Stimulated activated naive CD4-positive, alpha-beta T cell (primary cell): ENCODE measurements at places on chromosomes 2 and 18.

GRCh38 chr18:24176727-24177416 is 38.0 kb downstream of the CABYR start:
- no peak for DNase-seq

- no peak for DNase-seq
Observed at GRCh38 chr2:22281033-22281432, 1103.9 kb upstream of the KLHL29 start.

DNA sequence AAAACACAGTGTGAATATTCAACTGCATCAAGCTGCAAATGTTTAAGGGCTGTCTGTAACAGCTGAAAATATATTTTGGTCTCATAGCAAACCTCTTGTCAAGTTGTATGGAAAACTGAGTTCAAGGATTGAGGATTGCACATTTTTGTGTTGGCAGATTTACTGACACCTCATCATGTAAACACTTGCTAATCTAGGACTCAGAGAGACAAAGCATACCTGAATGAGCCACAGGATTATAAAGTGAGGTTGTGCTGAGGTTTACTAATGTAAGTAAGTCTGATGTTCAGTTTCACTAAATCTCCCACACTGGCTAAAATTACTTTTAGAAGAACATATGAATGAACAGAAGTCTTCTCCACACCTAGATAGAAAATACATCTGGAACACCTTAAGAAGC is 1993.1 kb upstream of the CELF4 start:
- DNase-seq = no peak

GRCh38 chr18:38545071-38545470 is 979.5 kb upstream of the CELF4 start:
- DNase-seq = no peak

GRCh38 chr2:42937171-42937875 is 144.9 kb upstream of the HAAO start:
- no peak for DNase-seq

GRCh38 chr2:110804433-110804832 is 72.1 kb downstream of the ACOXL start:
- no peak for DNase-seq

DNA sequence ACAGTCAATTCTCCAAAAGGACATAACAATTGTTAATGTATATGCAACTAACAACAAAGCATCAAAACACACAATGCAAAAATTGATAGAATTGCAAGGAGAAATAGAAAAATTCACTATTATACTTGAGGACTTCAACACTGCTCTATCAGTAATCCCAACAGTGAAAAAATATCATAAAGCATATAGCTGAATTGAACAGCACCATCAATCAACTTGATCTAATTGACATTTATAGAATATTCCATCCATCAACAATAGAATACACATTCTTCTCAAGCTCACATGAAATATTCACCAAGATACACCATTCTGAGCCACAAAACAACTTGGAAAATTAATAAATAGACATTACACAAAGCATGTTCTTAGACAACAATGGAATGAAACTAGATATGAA is 60.1 kb upstream of the ASXL3 start:
- DNase-seq = no peak

GRCh38 chr2:186440506-186440905 is 45.6 kb upstream of the ZC3H15 start:
- no peak for DNase-seq

DNA sequence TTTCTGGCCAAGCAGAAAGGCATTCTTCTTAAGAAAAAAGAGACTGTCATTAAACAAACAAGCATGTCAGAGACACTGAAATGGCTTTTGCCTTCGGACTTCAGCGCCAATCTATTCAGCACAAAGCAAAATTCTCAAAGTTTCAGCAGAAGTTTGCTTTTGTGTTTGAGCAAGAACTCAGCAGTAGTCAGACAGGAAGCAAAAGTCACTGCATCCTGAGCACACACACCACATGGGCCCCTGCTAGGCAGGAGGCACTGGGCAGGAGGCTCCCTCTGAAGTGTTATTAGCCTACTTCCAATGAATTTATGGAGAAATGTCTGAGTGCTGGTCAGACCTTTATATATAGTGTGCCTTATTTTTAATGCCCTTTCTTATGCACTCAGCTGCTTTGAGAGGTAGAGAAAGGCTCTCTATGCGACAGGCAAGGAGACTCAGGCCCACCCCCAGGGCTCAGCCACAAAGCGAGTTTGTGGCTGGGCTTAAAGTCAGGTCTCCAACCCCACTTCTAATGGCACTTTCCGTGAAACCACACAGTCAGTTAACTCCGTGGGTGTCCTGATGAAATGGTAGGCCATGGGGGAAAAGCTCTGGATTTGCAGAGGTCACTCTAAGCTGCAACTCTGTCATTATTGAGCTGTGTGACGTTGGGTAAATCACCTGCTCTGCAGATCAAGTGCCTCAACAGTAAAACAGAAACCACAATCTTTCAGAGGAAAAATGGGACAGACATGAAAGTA is 161.0 kb upstream of the TMEM200C start:
- no peak for DNase-seq

DNA sequence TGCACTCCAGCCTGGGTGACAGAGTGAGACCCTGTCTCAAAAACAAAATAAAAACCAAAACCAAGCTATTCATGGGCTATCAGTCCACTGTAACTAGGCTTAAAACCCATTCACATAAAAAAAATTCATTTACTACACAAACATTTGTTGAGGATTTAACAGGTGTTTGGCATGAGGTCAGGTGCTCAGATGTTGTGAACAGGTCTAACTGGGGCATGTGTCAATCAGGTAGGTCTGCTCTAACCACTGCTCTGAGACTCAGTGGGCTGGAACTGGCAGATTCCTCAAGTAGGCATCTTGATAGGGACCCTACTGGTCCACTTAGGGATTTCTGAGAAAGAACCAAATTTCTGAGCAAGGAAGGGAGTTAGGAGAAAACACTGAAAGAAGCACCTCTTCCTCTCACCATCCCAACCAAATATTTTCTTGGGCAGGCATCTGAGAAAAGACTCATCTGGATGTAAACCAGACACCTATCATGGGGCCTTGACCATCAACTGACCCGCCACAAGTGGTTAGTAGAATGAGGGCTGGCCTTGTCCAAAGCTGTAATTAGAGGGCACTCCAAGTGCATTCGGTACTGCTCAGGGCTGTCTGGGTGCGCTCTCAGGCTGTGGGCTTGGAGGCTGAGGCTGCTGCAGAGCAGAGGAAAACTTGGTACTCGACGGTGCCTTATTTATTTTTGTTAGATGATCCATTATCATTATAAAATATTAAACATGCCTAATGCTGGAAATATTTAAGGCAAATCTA is 33.9 kb downstream of the WIPF1 start:
- no peak for DNase-seq

DNA sequence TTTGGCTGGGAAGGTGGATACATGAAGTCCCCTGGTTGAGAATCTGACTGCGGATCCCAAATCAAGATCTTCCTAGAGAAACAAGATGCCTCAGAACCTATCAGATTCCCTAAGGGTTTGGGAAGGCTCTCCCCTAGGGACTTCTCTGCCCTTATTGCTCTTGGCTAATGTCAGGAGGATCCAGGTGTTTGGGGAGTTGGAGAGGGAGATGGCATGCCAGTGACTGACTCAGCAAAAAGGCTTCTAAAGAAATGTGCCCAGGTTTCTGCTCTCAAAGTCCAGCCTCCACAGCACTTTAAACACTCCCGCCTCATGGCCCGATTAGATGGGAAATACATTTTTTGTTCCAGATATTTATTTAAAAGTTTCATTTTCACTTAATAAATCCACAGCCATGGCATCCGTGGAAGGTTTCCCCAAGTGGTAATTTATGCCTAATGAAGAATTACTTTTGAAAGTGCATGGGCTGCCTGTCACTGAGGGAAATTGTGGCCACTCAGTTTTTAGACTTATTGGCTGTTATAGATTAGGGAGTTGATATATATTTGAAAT is 156.4 kb downstream of the OSR1 start:
- no peak for DNase-seq

- DNase-seq = no peak
Observed at GRCh38 chr2:72094701-72095100, 53.0 kb downstream of the CYP26B1 start.

DNA sequence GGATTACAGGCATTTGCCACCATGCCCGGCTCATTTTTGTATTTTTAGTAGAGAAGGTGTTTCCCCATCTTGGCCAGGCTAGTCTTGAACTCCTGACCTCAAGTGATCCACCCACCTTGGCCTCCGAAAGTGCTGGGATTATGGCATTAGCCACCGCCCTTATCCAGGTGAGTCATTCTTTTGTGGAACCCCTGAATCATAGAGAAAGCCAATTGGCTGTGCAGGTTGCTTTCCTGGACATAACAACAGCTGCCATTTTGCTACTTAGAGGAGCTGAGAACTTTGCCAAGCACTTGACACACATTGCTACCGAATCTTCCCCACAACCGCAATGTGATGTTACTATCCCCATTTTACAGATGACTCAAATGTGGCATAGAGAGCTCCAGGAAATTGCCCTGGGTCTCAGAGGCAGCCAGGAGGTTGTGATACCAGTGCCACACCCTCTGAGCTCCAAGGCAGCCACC is 36.0 kb downstream of the SETBP1 start:
- DNase-seq = no peak

- DNase-seq = no peak
Observed at GRCh38 chr18:26635466-26635865, 87.1 kb upstream of the KCTD1 start.

DNA sequence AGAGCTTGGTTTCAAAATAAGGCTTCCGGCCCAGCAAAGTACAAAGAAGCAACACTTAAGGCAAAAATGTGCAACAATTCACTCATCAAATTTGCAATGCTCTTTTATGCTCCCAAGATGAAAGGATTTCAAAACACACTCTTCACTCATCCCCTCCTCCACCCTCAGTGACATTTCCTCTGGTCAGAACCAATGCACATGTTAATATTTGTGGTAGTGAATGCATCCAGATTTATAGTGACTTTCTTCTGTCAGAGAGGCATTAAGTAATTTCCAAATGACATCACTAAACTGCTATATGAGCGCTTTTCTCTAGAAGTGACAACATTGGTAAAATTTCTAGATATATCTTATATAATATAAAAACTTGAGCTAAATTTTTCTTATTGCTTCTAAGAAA is 800.4 kb downstream of the NRXN1 start:
- no peak for DNase-seq

DNA sequence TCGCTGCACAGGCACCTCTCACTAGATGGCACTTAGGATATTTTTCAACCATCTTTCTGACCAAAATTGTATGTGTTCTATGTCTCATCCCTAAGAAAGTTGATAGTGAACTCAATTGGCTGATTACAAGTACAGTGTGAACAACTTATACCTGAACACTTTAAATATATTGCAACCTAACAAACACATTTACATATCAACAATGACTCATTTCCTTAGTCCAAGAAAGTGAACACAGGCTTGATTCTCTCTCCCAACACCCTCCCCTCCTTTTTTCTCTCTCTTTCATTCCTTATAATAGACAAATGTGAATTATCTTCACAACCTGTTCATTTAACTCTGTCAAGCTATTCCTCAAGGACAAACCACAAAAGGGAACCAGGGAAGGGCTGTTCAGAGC is 192.0 kb downstream of the SLC8A1 start:
- DNase-seq = no peak

GRCh38 chr2:14127765-14128164 is 504.8 kb upstream of the LRATD1 start:
- DNase-seq = no peak

- no peak for DNase-seq
Observed at GRCh38 chr2:38146907-38147307, 71.0 kb upstream of the CYP1B1 start.

- no peak for DNase-seq
Observed at GRCh38 chr2:119574108-119574815, 30.0 kb downstream of the CFAP221 start.

DNA sequence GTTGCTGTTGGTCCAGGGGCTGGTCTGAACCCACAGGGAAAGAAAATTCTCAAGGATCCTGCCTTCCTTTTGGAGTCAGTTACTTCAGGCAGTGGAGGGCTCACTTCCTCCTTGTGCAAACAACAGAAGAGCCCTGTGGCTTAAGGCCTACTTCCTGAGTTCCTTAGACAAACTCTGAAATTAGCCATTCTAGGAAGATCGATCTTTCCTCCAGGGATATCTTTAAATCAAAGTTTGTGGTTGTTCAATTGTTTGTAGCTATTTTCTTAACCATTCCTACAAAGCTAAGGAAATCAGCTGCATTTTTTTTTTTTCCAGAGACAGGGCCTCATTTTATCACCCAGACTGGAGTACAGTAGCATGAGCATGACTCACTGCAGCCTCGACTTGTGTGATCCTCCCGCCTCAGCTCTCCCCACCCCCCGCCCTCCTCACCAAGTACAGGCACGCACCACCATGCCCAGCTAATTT is 156.0 kb downstream of the TANC1 start:
- DNase-seq = no peak

DNA sequence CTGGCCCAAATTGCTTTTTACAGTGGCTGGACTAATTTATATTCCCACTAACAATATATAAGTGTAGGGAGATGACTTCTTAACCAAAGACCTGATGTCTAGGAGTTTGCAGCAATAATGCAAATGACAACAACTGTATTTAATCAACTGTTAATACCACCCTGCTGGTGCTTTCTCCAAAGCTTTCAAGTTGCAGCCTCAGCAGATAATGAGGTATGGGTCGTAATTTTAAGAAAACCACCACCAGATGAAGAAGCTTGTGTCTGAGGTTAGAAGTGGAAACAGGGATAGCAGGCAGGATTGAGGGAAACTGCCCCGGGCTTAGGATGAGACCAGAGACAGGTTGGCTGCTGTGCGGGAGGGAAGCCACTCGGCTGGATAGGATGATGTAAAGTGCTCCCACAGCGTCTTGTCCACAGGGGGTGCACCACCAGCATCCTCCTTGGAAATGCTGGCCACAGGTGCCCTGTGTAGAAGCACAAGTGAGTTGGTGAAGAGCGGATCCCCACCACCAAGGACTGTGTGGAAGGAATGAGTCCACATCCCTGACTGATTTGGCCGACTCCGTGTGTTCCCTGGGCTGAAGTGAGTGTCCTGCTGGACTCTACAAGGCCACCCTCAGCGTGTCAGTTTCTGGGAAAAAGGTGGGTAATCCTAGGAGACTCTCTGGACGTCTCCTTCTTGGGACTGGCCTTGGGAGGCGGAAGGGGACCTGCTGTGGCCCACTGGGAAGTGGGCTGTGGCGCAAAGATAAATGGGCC is 76.1 kb upstream of the SMAD2 start:
- DNase-seq = no peak

DNA sequence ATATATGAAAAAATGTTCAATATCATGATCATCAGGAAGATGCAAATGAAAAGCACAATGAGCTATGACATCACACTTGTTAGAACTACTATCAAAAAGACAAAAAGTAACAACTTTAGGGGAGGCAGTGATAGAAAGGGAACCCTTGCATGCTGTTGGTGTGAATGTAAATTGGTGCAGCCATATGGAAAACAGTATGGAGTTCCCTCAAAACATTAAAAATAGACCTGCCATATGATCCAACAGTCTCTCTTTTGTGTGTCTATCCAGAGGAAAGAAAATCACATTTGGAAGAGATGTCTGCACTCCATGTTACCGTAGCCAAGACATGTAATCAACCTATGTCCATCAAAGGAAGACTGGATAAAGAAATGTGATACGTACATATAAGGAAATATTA is 92.3 kb upstream of the ALKAL2 start:
- DNase-seq = no peak

GRCh38 chr2:78890935-78891334 is 134.6 kb upstream of the REG3G start:
- no peak for DNase-seq
